Stimulated activated CD8-positive, alpha-beta memory T cell treated with anti-CD3 and anti-CD28 coated beads, Interleukin-4, amount 100 ng/mL, for 1 hour (primary cell): ENCODE measurements at places on chromosomes 2 and 18.

GRCh38 chr2:225670111-225670974 is 270.8 kb downstream of the NYAP2 start:
- no peak for DNase-seq

DNA sequence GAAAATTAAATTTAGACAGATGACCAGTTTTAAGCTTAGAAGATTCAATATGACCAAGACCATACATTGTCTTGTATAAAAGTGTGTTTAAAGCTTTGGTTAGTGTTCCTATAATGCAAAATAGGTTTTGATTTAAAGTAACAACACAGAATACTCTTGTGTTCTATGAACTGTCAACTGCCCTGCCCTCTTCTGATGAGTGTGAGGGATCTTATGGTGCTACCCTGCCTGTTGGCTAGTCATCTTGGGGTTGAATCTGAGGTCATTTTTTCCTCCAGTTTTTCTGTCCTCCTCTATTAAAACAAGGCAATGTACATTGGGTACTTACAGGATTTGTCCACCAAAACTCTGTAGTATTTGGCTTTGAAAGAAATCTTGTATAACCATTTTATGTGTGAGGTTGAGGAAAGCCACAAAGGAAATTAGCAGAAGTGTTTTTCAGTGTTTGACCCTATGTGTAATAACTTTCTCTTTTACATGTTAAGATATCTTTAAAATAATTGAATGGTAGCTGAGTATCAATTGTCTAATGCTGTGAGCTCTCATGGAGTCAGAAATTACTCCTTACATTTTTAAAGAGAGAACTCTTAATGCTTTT is 129.1 kb downstream of the SPTBN1 start:
- no peak for DNase-seq

DNA sequence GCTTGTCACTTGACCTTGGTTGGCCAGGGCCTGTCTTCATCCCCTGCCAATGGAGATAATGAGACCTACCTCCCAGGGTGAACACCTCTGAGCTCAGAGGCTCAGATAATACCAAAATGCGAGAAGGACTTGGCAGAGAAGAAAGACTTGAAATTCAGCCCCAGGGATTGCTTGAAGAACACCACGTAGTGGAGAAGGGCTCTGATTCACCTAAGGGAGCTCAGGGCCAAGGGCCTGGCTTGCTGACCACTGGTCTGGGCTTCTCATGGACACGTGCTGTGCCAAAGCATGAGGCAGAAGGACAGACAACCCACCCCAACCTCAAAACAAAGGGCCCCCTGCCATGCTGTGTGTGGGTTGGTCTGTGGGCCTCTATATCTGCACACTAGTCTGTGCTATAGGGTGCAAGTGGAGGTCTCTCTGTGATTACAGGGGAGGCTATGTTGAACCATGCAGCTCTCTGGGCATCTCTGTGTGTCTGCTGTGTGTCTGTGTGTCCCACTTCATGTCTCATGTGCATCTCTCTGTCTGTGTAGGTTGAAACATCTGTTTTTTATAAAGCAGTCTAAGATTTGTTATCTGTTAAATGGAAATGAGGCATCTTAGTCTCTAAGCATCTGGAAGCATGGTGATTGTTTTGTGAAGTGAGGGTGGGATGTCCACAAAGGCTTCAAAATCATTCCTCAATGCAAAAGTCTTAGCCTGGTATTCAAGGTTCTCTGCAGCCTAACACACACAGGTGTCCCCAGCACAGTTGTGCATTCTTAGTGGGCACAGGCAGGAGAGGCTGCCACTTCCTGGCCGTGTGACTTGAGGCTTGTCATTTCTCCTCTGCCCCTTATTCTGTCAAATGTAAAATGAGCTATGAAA is 61.0 kb upstream of the EPAS1 start:
- DNase-seq: no peak

DNA sequence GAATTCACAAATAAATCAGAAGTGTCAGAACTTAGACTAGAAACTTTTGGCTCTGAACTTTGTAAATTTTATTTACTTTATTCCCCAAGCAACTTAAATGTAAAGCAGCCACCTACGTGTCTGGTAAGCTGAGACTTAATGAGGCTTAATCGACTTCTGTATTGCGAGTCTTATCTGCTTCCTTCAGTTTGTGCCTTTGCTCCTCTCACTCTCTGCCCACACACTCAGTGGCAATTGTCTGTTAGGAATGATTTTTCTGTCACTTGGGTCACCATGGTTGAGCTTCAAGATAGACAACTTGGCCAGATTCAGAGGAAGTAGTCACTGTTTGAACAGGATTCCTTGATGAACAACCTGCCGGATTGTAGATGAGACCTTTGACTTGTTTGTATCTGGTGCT is 691.4 kb upstream of the FSHR start:
- DNase-seq: no peak

GRCh38 chr2:222569826-222570225 is 86.1 kb downstream of the FARSB start:
- DNase-seq: no peak
